Omental fat pad (tissue), 4 donors: ENCODE measurements at places on chromosomes 7 and 10. TPM values are rescaled to one million over a fixed set of nuclear protein-coding genes. Genes with fewer than 3 reads are reported as not detected.

EN2 gene
- not detected for total RNA-seq

CCDC6 gene
- total RNA-seq: 27.1 TPM

HOXA13 gene
- total RNA-seq: not detected

DNA sequence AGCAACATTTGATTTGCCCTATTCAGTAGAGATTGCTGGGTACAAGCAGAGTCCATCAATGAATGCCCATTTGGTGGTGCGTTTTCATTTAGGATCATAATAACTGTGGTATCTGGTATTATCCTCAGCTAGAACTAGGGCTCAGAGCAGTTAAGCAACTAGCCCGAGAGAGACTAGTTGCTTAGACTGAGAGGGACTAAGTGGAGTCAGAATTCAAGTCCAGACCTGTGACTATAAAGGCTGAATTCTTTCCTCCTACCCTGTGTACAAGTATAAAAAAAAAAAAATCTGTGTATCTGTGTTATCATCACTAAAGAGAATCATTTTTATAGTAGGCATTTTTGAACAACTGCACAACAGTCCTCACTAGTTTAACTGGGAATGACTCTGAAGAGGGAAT lies 45.3 kb upstream of the DKK1 start:
- DNase-seq: no peak

GRCh38 chr7:38855386-38855785 lies 53.6 kb downstream of the VPS41 start:
- no peak for DNase-seq
